AML-193 (cell line): ENCODE measurements at places on chromosomes 6 and 20.
A peak's percentile ranks its signal among the peaks of the same experiment; 100 is the strongest.

GRCh38 chr6:133754298-133754697 is 134.6 kb upstream of the TCF21 start:
- DNase-seq = no peak

- no peak for DNase-seq
Measured at GRCh38 chr6:47138046-47138445, 95.9 kb upstream of the ADGRF1 start.

DNA sequence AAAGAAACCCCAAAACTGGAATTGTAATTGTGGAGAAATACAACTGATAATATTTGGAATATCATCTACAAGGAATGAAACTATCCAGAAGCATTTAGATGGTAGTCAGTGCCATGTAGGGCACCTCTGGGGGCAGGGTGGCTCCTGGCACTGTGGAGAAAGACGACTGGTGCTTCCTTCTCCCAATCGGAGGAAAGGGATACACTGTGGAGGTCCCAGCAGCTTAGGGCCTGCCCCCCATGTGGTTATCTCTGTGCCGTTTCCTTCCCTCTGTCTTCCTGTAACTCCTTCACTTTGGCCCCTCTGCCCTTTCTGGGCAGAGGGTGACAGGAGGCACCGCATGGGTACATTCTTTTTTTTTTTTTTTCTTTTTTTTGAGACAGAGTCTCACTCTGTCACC is 178.4 kb downstream of the MTHFD1L start:
- no peak for DNase-seq

DNA sequence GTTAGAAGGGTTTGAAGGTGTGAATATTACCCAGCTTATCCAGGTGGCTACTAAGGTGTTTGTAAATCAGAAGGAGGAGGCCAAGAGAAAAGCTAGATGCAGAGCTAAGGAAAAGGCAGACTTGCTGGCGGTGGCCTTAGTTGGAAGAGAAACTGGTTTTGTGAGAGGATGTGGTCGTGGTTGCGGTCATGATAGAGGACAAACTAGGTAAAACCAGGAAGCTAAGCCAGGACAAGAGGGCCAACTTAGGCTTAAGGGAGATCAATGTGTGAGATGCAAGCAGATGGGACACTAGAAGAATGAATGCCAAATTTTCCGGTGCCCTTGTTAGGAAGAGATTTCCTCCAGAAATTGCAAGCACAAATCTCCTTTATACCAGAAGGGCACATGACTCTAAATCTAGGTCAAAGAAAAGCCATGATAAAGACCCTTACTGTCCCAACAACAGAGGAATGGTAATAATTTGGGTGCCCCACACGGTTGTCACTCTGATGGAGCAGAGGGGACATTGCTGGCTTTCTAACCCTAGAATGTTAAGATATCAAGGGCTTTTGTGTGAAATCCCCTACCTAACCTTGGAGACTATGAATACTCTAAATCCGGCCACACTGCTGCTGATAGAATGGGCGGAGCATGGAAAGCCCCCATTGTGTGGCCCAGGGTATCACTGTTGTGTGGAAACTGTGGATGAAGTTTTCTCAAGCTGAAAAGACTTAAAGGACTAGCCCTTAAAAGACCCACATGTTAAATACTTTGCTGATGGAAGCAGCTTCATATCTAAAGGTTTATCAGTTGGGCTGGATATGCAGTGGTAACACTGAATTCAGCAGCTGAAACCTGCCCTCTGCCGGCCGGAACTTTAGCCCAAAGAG is 7.8 kb downstream of the IL22RA2 start:
- DNase-seq = peak; percentile 25

- DNase-seq = no peak
Measured at GRCh38 chr6:116941727-116942126, 64.7 kb downstream of the RFX6 start.

DNA sequence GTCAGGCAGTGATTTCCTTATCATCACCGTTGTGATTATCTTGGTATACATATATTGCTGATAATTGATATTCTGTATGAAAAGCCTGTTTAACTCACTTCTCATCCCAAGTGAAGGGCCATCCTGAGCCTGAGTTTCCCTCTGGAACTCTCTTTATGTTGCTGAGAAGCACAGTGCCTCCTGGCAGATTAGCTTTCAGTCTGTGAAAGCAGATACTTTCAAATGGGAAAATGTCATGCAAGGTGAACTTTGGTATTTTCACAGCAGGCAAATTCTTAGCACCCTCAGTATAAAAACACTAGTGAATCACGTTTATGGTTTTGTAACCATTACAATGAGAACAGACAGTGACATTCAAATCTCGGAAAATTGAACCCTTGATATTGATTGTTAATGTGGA is 151.6 kb downstream of the PRIM2 start:
- DNase-seq = no peak

DNA sequence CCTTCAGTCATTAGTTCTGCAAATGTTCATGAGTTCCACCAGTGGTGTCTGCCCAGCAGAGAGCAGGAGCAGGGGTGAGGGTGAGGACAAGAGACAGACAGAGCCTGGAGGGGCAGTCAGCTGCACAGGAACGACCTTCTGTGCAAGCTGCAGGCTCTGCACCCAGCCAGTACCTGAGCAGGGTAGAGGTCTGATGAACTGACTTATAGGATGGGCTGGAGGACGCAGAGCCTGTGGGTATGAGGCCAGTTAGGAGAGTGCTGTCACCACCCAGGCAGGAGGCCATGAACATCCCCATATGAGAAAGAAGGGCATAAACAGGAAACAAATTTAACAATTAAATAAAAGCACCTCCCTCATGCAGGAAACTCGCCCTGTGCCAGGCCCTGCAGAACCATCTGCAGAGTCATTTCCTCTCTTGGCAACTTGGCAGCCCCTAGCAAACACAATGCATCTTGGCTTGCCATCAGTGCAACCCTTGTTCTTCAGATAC is 17.9 kb downstream of the C6orf15 start:
- peak; percentile 50 for DNase-seq

DNA sequence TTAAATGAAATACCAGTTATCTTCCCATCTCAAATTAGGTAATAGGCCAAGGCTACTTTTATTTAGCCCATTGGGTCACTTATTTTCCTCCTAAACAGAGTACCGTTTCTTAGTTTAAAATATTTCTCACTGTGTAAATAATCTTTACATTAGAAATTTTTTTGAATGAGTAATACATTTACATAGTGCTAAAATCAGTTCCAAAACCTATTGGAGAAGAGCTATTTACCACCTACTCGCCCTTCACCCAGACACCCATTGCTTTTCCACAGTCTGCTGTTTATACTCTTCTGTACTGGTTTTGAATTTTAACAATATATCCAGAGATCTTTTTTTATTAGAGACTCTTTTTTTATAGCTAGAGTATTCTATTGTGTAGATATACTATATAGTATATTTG is 36.9 kb downstream of the MCM8 start:
- DNase-seq = no peak

DNA sequence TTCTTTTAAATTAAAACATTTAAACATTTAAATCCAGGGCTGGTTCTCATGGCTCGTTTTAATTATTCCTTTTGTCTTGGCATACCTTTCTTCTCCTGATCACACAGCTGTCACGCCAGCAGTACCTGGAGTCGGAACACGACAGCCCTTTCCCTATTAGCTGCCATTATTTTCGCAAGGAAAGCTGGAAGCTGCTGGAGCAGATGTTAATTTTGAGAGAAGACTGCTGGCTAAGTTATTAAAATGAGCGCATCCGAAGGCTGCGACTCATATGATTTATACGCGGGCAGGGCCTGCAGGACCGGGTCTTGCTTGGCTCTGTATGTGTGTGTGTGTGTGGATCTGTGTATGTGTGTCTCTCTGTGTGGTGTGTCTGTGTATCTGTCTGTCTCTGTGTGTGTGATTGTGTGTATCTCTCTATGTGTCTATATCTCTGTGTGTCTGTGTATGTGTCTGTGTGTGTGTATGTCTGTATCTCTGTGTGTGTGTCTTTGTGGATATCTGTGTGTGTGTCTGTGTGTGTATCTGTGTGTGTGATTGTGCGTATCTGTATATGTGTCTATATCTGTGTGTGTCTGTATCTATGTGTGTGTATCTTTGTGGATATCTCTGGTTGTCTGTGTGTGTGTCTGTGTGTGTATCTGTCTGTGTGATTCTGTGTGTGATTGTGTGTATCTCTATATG is 191.5 kb downstream of the CDH4 start:
- DNase-seq = no peak

DNA sequence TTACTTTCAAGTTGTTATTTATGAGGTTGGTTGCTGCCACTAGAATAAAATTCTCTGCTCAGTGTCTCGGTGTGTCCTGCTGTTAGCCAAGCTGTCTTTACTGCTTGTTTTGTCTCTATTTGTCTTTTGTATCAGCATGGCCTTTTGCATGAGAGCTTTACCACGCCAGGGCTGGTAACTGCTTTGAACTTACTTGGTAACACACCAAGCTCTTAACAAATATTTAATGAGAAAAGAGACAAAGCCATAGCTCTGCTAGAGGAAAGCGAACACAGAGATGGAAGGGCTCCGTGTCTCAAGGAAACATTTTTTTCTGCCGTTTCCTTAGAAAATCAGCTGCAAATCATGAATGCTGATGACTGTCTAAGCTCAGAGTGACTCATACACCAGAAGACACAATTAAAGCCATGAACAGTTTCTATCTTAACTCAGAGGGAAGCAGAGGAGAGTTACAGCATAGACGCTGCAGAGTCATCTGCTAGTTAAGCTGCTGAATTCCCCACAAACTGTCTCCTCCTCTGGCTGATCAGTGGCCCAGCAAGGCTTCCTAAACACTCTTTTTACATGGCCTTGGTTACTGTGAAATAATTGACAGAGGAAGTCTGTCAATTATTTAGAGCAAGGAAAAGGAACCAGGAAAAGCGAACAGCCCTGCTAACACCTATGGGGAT is 44.8 kb downstream of the AGPAT4 start:
- DNase-seq = no peak

GRCh38 chr6:21003780-21004541 is 469.7 kb downstream of the CDKAL1 start:
- DNase-seq = no peak

DNA sequence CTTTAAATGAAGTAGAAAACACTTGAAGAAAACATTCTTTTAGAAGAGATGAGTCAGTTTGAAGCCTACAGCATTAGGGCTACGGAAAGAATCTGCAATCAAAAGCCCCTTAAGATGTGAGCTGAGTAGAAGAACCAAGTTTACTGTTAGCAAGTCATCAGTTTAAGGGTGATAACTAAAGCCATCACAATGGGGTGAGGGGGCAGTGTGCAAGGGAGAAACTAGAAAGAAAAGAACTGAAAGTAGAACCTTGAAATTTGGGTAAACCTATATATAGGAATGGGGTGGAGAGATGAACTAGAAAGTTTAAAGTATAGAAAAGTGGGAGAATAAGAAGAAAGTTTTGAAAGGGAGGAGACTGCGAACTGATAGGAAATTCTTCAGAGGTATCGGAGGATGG is 212.9 kb downstream of the COL19A1 start:
- DNase-seq = no peak

DNA sequence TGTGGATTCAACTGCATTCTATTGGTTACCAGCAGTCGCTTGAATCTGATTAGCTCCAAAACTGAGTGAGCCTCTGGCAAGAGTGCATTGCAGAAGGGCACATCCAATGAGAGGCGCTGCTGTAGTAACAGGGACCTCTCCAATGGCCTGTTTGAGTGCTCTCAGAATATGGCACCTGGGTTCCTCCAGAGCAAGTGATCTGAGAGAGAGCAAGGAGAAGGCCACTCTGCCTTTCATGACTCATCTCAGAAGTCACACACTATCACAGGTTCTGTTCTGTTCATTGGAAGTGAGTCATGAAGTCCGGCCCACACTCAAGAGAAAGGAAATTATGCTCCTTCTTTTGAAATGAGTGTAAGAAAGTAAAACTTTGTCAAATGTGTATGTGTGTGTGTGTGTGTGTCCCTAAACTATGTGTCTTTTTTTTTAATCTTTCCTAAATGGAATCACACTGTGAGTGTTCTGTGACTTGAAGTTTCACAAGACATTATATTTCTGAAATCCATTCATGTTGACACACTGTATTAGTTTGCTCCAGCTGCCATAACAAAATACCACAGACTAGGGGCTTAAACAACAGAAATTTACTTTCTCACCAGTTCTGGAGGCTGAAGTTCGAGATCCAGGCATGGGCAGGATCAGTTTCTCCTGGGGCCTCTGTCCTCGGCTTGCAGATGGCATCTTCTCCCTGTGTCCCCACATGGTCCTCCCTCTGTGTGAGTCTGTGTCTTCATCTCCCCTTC is 138.3 kb upstream of the CDYL start:
- no peak for DNase-seq
